NCI-H187 treated with DMSO at 0.1 percent for 48 hours (cell line): ENCODE measurements at places on chromosomes 5 and 9.

- DNase-seq, result no peak
Observed at GRCh38 chr9:2036844-2037243, 21.7 kb downstream of the SMARCA2 start.

- no peak for DNase-seq
Observed at GRCh38 chr9:9892217-9892616, 720.6 kb downstream of the PTPRD start.

DNA sequence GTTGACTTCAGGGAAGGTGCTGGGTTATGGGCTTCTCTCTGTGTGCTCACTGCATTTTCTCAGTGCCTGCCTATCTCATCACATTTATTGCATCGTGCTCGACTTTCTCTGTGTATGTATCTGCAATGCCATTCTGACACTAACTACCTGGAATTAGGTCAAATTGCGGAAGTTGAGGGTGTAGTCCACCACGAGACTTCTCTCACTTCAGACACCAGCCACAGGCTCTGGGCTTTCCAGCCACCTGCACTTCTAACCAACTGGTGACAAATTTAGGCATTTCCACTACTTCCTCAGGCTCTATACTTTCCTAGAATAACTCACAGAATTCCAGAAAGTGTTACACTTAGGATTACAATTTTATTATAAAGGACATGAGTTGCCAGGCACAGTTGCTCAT lies 188.6 kb upstream of the ZNF608 start:
- DNase-seq, result no peak

DNA sequence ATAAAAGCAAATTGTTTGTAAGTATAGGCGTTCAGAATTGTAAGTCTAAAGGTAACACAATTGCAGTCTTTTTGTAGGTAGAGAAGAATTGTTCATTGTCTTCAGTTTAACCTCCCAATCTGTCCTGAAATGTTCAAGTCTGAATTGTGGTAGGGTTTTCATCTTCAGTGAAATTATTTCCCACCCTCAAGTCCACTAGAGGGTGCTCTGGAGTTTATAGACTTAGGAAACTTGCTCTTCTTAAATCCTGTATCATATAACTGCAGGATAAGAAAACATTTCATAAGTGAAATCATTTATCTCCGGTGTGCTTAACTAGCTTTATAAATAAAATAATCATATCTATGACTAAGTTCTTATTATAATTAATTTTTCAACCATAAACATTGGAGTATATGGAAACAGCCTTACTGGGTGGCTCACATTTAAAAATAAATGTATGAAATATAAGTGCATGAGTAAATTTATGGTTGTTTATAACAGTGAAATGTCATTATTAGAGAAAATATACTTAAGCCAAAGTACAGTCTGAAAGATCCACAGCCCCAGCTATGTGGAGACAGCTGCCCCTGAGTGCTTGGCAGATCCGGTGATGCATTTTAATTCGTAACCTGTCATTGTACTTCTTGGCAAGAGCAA lies 182.4 kb upstream of the OTULINL start:
- no peak for DNase-seq

DNA sequence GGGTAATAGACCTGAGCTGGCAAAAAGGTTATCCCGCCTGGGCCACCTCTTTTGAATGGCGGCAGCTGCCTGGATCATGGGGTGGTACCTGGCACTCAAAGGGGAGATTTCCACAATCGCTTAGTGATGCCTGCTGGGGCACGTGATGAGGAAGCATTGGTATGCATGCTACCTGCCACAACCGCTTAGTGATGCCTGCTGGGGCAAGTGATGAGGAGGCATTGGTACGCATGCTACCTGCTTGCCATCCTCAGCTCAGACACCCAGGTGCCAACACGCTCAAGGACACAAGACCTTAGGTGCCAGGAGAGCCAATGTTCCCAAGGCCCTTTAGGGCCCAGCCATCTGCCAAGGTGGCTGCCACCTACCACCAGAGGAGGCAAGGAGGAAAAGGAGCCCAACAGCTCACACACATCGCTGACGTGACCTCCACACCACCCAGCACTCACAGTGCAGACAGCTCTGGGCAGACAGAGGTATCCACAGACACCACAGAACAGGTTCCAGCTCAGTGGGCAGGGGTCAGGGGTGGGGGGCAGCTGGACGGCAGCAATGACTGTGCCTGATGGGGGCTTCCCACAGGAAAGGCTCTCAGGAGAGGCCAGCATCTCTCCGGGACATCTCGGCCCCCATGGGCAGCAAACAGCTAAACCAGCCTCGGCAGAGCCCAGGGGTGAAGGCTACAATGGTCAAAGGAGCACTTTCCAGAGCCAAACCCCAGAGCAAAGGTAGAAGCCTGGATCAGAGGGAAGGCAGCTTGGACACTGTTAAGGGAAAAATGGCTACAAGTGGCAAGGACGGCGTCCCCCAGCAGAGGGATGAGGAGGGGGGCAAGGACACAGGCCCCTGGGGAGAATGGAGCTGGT lies 43.0 kb upstream of the SARDH start:
- no peak for DNase-seq

GRCh38 chr5:103915081-103915480 lies 352.5 kb upstream of the NUDT12 start:
- no peak for DNase-seq

DNA sequence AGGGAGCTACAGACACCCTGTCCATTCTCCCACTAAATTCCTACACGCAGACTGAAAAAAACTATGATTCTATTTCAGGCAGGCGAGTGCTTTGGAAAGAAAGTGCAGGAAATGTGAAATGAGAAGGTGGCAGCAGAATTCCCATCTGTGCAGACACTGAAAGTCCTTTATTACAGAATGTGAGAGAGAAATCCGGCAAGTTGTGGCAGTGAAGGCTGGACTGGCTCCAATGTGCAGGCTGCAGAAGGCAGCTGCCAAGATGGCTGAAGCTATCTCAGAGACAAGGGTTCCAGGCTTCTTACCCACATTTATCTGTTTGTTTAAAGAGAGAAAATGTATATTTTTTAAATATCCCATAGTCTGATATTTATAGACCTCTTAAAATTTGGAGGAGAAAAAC lies 161.8 kb upstream of the VLDLR start:
- no peak for DNase-seq

DNA sequence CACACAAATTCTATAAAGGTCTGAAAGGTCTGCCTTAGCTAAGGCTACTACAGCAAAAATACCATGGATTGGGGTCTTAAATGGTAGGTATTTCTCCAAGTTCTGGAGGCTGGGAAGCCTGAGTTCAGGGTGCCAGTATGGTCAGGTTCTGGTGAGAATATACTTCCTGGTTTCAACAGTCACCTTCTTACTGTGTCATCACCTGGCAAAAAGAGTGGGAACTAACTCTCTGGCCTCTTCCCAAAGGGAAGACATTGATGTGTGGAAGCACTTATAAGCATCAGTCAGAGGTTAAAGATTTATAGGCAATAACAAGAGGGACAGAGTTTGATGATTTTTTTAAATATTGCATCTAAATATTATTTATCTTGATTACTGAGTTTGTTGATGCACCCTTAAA lies 53.0 kb downstream of the ZNF622 start:
- DNase-seq, result no peak

DNA sequence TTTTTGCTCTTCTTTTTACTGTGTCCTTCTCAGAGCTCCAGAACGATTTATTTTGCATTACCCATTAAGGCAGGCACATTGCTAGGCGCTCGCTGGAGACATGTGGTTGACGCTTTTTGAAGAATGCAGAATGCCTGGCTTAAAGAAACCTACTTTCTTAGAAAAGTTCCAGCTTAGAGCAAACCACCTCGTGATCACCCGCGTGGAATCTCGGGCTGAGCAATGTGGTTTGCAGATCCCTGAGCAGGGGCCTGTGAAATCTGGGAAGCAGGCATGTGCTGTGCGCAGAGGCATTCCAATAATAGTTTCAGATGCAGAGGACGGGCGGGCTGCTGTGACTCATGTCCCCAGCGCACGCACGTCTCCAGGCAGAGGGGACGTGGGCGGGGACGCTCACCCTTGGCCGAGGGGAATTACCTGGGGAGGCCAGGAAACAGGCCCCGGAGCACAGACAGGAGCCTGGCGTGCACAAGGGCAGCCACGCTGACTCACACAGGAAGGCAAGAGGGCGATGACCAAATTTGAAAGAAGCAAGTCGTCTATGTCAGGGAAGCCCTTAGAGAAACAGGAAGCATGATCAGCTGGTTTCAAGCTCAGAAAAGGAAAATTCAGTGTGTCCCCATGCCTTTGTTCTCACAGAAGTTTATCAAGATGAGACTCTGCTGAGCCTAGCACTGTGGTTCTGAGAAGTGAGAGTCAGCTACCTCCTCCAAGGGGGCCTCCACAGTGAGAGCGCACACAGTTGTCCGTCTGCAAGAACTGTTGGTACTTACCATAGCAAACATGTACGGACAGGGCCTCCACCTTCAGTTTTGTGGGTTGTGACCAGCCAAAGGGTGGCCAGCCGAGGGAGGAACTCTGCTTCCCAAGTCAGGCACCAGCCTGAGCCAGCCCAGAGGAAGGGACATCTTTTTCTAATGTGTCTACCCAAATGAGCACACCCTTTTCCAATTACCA lies 218.6 kb downstream of the PIK3R1 start:
- DNase-seq, result no peak

- no peak for DNase-seq
Observed at GRCh38 chr9:121910491-121911040, 182.5 kb downstream of the TTLL11 start.
